ENCODE measurements at places on chromosomes 12 and 14.

DNA sequence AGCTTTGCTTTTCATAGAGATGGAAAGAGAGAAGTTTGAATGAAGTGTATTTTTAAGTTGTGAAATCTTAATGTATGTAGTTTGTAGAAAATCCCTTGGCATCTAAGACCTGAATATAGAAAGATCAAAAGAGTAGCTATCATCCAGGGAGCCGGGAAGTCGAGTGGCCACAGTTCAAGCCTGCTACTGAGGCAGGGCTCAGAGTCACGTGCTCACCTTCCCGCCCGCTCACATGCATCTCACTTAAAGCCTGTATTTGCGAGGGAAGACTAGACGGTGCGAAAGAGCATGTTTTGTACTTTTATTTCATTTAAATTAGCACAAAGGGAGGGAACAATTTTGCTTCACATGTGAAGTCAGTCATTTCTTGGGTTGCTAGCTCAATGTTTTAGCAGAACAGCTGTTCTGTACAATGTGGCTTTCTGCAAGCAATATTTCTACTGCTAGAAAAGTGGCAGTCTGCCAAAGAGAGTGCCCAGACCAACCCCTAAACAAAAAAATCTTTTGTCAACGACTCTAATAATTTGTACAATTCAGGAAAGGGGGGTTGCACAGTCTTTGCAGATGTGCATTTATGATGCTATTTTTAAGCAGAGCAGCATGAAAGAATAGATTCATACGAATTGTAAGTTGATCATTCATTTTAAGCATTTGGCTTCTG, 290.7 kb downstream of the NPAS3 start:
- no peak for DNase-seq

- DNase-seq, result no peak
These were observed 78.7 kb downstream of the FZD10 start for GRCh38 chr12:130240831-130241590.

DNA sequence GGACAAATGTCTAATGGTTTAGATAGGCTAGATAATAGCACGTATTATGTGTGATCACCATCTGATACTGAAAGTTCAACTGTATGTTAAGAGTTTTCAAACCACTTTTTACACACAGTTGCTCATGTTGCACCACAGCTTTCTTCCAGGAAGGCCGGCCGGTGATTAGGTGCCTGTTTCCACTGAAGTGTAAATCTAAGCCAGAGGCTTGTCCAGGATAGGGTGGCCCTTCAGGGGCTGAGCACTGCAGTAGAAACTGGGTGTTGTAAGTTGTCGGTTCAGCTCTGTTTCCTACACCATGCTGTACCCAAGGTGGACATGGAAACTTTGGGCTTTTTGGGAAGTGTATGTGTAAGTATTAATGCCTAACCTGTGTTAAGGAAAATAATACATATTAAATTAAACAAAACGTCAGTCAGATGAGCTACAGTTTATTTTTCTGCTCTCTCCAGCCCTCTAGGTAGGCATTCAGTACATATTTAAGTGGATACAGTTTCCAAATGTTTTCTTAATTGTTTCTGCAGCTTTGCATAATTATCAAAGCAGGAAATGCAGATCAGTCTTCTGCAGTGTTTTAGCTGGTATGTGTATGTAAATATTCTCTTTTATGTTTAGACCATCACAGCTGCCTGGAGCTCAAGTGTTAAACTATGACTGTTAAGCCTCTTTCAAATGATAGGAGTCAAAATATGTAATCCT, 30.9 kb downstream of the TDP1 start:
- DNase-seq, result no peak

- DNase-seq, result no peak
These were observed 65.1 kb upstream of the NCOR2 start for GRCh38 chr12:124632519-124632984.

GRCh38 chr12:18257251-18257650, 4.1 kb upstream of the PIK3C2G start:
- DNase-seq, result no peak

GRCh38 chr14:42994051-42994736, 1387.5 kb downstream of the LRFN5 start:
- no peak for DNase-seq

GRCh38 chr14:36271222-36271621, 49.2 kb downstream of the MBIP start:
- no peak for DNase-seq

DNA sequence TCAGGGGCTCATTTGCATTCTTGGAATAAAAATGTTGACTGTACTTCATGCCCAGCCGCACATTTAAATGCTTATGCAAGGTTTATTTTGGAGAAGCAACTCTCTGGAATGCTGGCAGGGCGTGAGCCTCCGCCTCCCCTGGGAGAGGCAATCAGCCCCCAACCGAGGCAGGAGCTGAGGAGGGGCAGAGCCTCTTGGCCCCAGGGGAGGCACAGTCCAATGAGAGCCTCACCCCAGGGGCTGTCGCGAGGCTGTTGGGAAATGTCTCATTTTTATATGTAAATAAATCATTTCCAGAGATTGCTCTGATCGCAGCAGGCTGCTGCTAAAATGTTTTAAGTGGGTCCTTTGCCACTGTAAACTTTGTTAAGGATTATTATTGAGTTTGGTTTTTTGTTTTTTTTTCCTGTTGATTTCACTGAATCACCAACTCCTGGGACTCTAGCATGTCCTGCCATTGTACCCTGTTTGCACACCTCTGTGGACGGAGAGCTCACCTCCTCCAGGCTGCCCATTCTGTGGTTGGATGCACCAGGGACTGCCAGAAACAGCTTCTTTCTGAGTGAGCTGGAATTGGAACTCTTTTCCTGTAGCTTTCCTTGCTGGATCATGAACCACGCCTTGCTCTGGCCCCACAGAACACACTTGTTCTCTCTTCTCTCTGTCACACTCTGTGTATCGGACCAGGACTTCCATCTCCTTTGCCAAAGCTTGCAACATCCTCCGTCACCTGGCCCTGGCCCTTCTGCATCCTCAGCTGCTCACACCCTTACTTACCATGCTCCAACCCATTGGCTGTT, 46.9 kb upstream of the FAM181A start:
- no peak for DNase-seq
